ENCODE measurements at places on chromosomes 5 and 9. TPM values are rescaled to one million over a fixed set of nuclear protein-coding genes. Genes with fewer than 3 reads are reported as not detected.

ZNG1F gene
- total RNA-seq = 9.3 TPM

- no peak for DNase-seq
Measured at GRCh38 chr5:68547622-68548021, 332.1 kb downstream of the PIK3R1 start.

ACOT12 gene
- not detected for total RNA-seq

DNA sequence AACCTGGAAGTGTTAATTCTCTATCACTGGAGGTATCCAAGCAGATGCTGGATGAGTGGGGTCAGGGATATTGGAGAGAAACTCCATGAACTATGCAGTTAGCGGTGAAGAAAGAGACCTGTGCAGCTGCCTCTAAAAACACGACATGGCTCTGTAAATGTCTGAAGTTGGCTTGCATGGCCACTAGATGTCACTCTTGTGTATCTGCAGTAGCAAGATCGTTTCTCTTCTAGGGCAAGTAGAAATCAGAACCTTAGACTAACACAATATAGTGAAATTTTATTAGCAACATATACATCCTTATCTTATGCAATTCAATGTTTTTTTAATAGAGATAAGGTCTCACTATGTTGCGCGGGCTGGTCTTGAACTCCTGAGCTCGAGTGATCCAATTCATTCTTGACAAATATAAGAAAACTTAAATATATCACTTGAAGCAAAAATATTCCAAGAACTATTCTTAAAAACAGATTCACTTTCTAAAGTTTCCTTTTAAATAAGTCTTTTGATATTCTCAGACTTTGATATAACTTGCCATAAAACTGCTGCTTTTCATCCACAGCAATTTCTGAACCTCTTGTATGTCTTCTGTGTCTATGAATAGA, 2.9 kb downstream of the OR2S2 start:
- no peak for DNase-seq

DMRT2 gene
- total RNA-seq = 0.46 TPM

ELAVL2 gene
- total RNA-seq = not detected

- no peak for DNase-seq
Measured at GRCh38 chr5:134088291-134088690, 26.2 kb upstream of the TCF7 start.

DNA sequence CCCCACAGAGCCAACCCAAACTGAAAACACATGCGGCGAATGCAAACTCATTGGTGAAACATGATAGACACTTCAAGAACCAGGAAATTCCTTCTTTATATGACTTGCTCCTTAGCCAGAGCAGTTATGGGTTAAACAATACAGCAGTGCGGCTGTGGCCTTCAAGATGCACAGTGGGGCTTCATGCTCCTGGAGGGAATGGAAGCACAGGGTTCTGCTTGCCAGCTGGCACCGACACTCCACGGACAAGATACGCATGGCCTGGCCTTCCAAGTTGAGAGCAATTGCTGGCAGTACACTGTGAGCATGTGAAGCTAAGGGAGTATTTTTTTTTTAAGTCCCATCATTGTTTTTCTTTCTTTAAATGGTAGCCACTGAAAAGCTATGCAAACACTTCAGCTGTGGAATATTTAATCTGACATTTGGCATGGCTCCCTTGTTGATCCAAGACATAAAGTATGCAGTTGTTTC, 451.6 kb upstream of the CD180 start:
- DNase-seq = peak; percentile 71

PCDHGB7 gene
- total RNA-seq = 15.4 TPM

DNA sequence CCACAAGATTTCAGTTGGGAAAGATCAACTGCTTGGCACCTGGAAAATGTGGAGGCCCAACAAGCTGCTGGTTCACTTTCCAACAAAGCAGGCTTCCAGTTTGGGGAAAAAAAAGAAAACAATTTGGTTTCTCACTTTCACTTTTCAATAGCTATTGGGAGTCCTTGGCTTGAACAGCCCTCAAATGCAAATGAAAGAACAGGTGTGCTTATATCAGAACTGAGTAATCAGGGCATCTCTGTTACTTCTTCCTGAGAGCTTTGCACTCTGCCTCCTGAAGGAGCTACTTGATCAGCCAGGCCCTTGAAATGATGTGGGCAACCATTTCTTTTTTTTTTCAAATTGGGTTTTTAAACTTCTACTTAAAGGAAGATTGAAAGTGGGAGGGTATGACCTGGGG, 73.5 kb downstream of the MFAP3 start:
- DNase-seq = no peak

DNA sequence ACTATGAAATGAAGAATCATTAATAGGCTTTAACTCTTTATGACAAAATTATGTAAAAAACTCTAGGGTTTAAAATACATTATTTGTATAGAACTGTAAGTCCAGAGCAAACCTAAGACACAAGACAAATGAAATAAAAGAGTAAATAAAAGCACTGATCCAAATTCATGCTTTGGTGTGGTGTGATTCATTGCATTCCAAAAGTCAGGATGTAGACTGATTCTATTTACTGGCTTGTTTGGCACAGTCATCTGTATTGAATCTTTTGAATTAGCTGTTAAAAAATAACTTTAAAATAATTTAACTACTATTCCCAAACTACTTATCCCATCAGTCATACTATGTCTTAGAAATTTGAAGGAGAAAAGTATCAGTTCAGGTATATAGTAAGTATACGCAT, 31.1 kb downstream of the IL4 start:
- DNase-seq = no peak

DNA sequence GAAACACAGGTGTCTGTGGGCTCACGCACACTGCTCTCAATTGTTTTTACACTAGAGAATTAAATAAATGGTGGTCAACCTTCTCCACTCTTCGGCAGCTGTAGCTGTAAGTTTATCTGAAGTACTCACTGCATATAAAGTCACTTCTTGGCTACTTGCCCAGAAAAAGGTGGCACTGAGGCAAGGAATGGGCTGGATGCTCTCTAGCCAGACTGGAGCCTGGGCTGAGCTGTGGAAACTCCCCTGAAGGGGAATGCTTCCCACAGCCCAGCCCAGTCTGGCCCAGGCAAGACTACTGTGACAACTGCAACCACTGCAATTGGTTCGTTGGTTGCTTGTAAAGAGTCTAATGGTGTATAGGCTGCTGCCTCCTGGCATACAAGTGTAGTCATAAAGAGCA, 4.5 kb downstream of the LEAP2 start:
- no peak for DNase-seq

GRCh38 chr9:69899491-69899890, 78.9 kb downstream of the CFAP95 start:
- no peak for DNase-seq

DNA sequence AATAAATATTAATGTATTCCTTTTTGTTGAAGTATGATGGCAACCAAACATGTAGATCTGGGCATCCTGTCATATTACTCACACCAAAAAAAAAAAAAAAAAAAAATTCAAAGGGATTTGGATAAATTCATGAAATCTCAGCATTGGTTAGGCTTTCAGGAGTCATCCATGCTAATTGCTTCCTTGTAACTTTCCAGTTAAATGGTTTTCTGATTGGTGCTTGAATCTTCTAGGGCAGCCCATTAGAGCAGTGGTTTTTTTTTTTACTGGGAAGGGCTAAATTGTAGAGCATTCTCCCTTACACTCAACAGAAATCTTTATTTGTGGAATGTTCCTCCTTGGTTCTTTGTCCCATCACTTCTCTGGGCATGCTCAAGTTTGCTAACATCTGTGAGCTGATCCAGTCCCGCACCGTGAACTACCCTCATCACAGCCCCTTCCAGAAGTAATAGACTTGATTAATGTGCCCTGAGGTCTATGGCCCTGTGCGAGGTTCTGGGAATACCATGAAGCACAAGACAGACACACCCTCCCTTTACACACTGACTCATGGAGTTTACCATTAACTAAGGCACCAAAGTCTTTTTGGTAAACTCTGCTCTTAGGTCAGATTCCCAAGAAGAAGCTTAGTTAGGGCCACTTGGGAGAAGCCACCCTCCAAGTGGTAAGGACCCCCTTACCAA, 56.0 kb downstream of the RGS3 start:
- DNase-seq = no peak

OBP2B gene
- not detected for total RNA-seq

- DNase-seq = no peak
Measured at GRCh38 chr9:133278161-133279114, 3.4 kb upstream of the ABO start.

GRCh38 chr5:80033513-80033912, 1.6 kb upstream of the THBS4 start:
- DNase-seq = no peak

DNA sequence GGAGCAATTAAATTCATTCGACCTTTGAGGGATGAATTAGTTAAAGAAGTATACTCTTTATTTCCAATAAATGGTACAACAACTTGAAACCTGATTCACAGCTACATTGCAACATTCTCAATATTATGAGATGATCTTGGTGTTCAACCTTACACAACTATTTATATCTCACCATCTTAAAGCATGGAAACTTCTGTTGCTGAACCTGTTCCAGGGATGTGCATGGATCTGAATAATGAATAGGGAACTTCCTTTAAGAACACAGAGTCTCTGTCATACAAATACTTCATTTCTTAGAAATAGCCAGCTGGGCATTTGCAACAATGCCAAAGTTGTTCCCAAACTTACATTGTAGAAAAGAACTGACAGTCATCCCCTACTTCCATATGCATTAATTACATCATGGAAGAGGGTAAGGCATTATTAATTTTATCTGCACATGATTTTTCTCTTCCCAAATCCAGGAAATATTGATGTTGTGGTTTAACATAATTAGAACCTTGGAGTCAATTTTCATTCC, 39.8 kb upstream of the CCDC112 start:
- DNase-seq = no peak

FAM120A gene
- total RNA-seq = 109 TPM

DNA sequence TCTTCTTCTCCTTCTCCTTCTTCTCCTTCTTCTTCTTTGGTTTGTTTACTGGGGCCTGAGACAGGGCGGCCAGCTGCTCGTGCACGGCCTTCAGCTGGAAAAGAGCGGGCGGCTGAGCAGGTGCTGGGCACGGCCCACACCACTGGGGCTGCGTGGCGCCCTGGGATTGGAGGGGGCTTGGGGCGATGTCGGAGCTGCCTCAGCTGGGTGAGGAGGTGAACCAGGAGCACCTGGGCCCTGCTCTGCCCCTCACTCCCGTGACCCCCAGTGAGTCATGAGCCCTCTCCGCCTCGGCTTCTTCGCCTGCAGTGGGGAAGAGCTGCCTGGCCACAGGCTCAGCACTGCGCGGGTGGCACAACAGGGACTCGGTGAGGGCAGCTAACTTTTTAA, 14.9 kb downstream of the BRD3OS start:
- DNase-seq = no peak

DNA sequence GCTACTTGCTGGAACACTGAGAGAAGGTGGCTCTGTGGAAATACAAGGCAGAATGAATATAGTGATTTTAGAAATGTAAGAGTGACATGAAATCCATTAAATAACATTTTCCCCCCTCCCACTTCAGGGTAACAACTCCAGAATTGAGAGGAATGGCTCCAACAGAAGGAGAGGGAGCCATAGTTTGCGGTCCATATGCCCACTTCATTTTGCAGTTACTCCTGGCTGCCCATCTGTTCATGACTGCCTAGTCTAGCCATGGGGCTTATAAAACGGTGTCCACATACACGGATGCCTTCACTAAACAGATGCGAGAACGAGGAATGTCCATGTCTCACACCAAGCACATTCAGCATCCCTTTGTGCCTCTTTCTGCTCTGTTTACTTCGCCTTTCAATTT, 186.7 kb downstream of the TMEM38B start:
- no peak for DNase-seq

LRRTM2 gene
- total RNA-seq = 0.52 TPM

SLC23A1 gene
- total RNA-seq = not detected

CEL gene
- 0.75 TPM for total RNA-seq

- DNase-seq = no peak
Measured at GRCh38 chr5:1568201-1568979, 44.6 kb upstream of the LPCAT1 start.

- DNase-seq = no peak
Measured at GRCh38 chr5:123875561-123876275, 363.7 kb downstream of the CSNK1G3 start.

TICAM2 gene
- total RNA-seq = 6.9 TPM

DNA sequence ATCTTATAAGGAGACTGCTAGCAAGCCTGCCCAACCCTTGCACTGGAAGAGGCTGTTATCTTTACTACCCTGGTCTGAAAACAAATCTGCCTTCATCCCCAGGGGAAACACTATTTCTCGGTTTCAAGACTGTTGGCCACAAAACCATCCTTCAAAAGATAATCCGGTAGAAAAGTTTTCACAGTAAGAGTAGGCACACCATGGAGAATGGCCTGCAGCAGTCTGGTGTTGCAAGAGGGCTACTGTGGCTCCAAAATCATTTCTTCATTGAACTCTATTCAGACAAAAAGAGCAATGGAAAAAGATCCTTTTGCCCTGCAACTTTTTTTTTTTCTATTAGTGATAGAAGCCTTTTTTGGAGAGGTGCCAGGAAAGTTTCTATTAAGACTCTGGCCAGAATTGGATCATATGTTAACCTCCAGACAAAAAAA, 163.9 kb downstream of the ARHGEF28 start:
- DNase-seq = no peak

DNA sequence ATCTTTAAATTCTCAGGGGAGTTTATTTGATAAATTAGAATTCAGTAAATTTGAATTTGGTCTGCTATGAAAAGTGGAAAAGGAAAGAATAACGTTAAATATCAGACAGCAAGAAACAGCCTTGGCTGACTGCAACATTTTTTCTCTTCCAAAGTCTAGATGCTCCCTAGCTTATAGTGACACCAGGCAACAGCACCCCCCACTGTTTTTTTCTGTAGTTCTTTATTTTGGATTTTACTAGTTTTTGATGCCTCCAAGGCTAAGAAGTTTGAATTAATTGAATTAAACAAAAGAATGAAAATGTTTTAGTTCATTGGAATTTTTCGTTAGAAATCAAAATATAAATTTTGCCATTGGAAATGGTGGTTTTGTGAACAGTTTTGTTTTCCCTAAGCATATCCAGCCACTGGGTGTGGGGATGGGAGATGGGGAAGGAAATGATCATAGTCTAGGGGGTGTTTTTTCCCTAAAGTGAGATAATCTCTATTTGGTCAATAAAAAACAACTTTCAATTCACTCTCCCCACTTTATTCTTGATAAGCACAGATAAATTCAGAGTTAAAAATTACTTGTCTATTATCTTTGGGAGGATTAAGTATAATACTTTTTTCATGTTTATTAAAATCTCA, 199.3 kb upstream of the CD180 start:
- no peak for DNase-seq

- no peak for DNase-seq
Measured at GRCh38 chr5:123091298-123092222, 2.5 kb downstream of the PRDM6 start.

- no peak for DNase-seq
Measured at GRCh38 chr9:110538647-110539041, 40.9 kb downstream of the SVEP1 start.

DNA sequence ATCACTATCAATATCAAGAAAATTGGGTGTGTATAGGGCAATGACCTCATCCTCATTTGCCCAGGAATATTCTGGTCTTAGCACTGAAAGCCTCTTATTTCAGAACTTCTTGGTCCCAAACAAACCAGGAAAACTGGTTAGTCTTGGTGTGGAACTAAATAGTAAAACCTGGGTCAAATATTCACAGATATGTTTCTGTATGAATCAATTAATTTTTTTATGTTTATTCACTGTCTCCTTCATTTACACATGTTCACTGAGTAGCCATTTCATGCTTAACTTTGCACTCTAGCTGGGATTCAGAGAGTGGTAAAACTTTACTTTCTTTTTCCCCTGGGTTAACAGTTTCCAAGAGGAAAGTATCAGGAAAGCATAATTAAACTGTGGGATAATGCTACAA, 113.7 kb upstream of the PAPPA start:
- DNase-seq = no peak

GRCh38 chr5:775961-776861, 8.3 kb downstream of the ZDHHC11B start:
- no peak for DNase-seq

FAM221B gene
- total RNA-seq = not detected

GRCh38 chr5:73093943-73094342, 26.4 kb upstream of the TMEM171 start:
- no peak for DNase-seq

All from upper lobe of right lung (tissue), 1 donor.